CD4-positive, alpha-beta T cell treated with Interleukin-6 at 100 ng/mL for 8 hours (primary cell): ENCODE measurements at places on chromosomes 3 and 15.

DNA sequence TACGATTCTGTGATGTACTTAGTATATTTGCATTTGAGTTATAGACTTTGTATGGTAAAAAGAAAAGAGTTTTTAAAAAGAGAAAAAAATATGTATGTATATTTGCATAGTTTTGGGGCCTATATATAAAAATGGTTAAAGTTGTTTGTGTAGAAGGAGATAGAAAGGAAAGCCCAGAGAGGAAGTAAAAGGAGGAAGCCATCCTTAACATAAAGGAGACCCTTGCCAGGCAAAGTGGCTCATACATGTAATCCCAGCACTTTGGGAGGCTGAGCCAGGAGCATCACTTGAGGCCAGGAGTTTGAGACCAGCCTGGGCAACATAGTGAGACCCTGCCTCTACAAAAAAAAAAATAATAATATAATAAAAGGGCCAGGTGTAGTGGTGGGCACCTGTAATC, 8.4 kb downstream of the SNAP23 start:
- no peak for DNase-seq

DNA sequence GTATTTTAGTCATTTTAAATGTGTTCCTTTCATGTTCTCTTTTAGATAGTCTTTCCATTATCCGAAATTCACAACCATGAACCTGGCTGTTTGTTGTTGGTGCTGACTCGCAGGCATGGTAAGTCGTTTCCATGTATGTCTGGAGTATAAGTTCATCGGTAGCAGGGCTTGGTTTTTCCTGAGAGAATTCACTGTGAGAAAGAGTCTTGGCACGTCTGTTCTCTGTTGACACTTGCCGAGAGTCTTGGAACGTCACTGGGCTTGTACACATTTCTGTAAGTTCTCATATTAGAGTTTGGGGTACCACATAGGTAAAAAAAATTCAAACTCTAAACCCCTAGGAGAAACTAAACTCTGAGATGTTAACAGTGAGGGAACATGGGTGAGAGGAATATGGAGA, 29.4 kb upstream of the EIF4A2 start:
- no peak for DNase-seq

GRCh38 chr15:65862682-65863081, 6.6 kb upstream of the RAB11A start:
- peak; percentile 49 for DNase-seq

- no peak for DNase-seq
Measured at GRCh38 chr3:33914731-33915379, 116.4 kb downstream of the PDCD6IP start.

GRCh38 chr15:84934942-84935729, 46.5 kb upstream of the PDE8A start:
- no peak for DNase-seq

DNA sequence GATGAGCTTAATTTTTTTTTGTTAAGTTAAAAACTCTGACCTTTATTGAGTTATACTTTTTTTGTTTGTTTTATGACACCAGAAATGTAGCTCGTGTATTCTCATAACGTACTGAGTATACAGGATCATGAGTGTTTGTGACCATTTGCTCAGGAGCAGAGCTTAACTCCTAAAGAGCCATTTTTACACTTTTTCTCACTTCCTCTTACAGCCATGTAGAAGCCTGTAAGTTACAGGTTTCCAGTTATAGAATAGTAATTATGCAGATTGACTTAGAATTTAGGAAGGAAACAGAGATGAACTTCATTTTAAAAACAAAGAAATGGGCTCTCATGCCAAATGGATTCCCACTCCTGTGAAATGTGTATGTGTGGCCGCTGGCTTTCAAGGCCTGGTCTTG, 151.7 kb downstream of the MCTP2 start:
- DNase-seq, result no peak

DNA sequence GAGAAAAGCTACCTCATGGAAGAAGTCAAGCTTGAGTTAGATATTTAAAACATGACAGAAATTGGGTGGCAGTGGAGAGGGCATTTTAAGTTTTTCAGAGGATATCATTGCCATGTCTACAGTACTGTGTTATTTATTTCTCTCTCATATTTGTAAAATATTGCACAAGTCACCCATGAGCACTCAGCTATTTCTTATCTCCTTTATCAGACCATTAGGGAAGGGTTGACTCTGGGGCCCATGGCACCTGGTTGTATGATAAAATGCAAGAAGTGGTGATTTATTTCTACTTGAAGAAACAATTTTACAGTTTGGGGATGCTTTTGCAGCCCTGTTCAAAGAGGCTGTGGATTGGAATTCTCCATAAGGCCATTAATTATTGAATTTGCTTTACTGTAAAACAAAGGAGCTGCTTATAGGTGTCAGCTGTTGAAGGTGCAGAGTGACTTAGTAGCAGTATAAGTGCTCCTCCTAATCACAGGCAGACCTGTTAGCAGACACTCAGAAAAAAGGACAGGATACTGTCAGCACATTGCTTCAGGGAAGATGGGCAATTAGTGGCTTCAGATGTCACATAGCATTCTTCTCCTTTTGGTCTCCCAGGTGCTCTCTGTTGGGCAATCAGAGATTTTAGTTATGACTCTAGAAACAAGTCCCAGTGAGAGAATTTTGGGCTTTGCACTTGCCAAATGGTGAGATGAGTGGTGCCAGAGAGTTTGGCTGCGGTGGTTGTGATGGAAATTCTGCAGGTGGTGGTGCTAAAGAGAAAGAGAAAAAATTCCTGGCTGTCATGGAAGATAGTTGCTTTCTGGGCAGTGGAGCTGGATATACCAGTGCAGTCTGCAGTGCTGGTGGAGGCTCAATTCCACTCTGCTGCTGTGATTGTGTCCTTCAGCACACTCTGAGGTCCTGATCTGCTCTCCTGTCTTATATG, 129.7 kb upstream of the ROPN1 start:
- DNase-seq, result no peak

DNA sequence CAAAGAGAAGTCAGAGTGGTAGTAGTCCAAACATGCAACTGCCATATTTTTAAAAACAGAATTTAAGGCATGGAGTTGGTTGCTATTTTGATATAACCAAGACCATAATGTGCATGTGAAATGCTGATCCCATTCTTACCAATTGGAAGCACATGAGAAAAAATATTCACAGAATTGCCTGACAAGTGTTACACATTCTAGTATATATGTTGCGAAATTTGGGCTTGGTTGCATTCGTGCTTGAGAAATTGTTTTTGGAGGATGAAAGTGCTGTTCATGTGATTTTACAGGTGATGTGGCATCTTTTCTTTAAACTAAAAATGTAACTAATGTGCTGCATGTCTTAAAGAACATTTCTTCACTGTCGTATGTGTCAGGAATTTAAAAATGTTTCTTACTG, 199.7 kb downstream of the CHL1 start:
- DNase-seq, result no peak

- no peak for DNase-seq
Measured at GRCh38 chr15:42139596-42139995, 16.8 kb downstream of the PLA2G4F start.

DNA sequence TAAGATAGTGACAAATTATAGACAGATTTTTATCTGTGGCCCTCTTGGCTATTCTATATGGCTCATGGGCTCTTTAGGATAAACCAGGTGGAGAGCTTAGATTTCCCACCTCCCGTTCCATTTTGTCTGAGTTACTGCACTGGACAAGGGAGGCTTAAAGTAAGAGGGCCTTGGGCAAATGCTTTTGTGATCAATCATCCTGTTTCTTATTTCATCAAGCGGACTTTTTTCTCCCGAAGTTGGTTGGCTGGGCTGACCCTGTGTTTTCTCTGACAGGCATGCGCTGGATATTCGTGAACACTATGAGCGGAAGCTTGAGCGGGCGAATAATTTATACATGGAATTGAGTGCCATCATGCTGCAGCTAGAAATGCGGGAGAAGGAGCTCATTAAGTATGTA, 33.4 kb downstream of the TMEM41A start:
- DNase-seq, result no peak

- no peak for DNase-seq
Measured at GRCh38 chr15:31067890-31068603, 33.5 kb downstream of the TRPM1 start.

GRCh38 chr15:50552238-50552637, 5.8 kb upstream of the USP50 start:
- no peak for DNase-seq

DNA sequence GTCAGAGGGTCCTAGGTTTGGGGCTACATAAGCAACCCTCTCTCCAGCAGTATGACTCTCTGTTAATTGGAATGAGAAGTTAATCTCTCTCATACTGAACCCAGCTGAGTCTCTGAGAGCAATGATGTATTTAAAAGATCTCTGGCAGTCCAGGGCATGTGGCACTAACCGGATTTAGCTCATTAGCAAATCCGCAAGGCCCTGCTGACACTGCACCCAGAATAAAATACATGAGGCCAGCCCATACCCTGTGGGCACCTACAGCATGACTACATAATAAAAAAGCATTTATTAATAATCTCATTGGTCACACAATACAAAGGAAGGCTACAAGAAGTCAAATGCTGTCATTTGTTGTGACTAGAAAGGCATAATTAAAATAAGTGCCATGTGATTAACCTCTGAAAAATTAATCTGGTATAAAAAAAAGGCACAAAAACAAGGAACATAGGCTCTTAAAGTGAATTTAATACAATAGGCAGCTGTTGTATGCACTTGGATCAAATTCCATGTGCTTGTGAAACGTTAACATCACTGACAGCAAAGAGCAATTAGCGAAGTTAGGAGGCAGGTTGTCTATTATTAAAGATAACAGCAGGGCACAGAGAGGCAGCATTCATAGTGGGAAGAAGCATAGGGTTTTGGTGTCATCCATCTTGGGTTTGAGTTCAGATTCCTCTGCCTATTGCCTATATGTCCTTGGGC, 381.2 kb downstream of the WDR72 start:
- no peak for DNase-seq

DNA sequence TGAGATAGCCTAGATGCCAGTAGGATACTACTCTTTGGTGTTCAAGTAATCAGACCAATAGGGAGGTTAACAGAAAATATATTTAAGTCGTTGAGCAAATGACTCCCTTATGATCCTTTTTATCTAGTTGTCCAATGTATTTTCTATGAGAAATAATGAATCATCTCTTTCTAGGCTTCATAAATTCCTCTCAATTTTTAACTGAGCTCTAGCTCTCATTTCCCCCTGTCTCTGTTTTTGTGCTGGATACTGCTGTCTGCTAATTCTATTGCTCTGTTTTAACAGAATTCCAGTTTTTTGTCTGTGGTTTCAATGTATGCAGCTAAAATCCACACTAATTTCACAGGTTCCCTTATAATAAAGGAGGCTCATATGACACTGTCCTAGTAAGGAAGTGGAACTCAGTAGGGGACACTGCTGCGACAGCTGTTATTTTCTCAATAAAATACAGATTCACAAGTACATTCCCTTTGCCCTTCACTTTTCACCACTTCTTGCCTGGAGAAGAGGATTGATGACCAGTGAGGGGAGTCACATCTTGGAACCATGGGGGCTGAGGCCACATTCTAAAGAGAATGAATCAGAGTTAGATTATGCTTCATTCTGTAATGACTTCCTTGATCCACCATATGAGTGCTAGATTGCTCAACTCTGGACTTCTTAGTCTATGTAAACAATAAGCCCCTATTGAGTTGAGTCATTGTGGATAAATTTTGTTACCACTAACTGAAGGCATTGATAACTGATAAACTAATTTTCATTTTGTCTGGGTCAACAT, 558.7 kb upstream of the KCNMB2 start:
- DNase-seq, result no peak

DNA sequence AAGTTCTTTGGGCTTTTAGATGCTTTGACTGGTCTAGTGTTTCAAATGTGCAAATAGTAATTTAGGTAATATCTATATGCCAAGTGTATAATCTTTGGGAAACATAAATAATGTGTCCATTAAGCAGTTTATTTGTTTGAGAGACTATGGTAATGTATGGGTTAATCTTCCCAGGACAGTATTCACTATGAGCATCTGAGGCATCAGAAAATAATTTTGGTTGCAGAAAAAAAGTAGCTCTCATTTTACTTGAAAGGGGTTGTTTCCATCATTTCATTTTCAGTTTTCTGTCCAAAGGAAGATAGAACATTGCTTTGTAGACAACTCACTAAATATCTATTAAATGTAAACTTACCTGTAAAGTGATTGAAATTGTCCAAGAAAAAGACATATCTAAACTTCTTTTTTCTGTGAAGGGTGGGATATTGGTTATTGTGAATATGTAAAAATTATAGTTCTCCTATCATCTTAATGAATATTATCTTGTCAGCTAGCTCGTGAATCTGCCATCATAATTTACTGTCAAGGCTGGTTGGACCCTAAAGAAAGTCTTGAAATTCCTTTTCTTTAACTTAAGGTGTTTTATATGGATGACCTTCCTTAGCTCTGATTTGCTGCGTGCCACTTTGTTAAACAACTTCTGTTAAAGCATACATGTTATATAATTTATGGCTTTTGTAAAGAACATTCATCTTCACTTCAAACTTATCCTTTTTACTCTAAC, 108.8 kb downstream of the EPHA3 start:
- no peak for DNase-seq

GRCh38 chr3:179072100-179072438, 460 bp upstream of the ZMAT3 start:
- peak; percentile 60 for DNase-seq

DNA sequence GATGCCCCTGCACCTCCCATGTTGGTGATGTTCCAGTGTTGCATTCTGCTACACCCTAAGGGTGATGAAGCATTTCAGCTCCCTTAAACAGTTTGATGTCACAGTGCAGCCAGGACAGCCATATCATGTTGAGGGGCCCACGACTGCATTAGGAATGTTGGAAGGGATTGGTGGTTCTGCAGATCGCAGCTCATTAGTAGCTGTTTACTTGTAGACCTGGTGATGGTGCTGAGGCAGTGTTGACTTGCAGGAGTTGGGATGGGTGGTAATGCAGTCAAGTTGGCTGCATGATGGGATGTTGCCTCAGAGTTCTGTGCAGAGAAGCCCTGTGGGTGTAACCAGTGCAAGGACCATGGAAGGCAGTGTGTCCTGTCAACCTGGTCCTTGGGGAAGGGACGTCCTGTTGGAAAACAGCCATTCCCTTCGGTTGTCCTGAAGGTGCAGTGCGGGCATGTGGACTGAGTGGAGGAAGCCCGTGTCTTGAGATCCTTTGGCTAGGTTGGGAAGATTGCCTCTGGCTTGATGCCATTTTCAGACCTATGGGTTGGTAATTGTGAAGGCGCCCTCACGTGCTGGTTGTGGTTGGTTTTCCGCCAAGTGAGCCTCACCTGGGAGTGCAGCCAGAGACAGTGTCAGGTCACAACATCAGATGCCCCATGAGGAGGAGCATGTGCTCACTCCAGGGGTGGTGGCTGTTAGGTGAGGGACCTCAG, 100.7 kb downstream of the SNRPN start:
- no peak for DNase-seq

GRCh38 chr15:84782346-84782745, 34.0 kb downstream of the ZNF592 start:
- DNase-seq, result no peak

- DNase-seq, result no peak
Measured at GRCh38 chr15:97623091-97623661, 337.3 kb upstream of the ARRDC4 start.

- no peak for DNase-seq
Measured at GRCh38 chr3:14497321-14497720, 42.8 kb downstream of the GRIP2 start.
